A549 treated with AZD2906 at 1 μM for 4 hours (cell line): ENCODE measurements at places on chromosomes 6 and 20. TPM values are rescaled to one million over a fixed set of nuclear protein-coding genes. Genes with fewer than 3 reads are reported as not detected.

The CENPQ gene
- 5.7 to 7.4 TPM (median 7.1 TPM) in 5 replicates for total RNA-seq

The HLA-G gene
- total RNA-seq, result 0.06 TPM in 1 of 5 replicates, not detected in the others

The LY6G5C gene
- 1.2 to 1.7 TPM (median 1.4 TPM) in 5 replicates for total RNA-seq

The MATN4 gene
- 0.10 to 0.22 TPM (median 0.12 TPM) in 4 of 5 replicates, not detected in the other for total RNA-seq

The SLC22A3 gene
- total RNA-seq, result 51.7 to 57.9 TPM (median 53.1 TPM) in 5 replicates

The NOX3 gene
- total RNA-seq, result not detected in 5 replicates
